ENCODE measurements at places on chromosomes 11 and 22.

- DNase-seq, result no peak
Observed at GRCh38 chr11:120571476-120571875, 59.9 kb downstream of the GRIK4 start.

DNA sequence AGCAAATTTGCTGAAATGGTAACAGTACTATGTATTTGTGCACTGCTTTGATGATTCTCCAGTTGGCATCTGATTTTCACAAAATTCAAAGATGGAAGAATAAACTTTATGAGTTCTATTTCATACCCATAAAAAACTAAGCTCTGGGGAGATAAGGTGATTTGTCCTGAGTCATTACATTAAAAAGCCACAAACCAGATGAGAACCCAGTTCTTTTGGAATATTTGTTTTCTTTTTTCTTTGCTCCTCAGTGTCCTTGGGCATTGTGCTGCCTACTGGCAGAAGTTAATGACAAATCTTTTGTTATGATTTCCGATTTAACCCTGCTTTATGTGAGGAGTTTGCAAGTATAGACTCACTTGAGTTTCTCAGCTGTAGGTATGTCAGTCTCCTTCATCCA is 45.4 kb upstream of the AMOTL1 start:
- no peak for DNase-seq

- DNase-seq, result no peak
Observed at GRCh38 chr11:57392763-57393105, 2.3 kb upstream of the PRG2 start.

DNA sequence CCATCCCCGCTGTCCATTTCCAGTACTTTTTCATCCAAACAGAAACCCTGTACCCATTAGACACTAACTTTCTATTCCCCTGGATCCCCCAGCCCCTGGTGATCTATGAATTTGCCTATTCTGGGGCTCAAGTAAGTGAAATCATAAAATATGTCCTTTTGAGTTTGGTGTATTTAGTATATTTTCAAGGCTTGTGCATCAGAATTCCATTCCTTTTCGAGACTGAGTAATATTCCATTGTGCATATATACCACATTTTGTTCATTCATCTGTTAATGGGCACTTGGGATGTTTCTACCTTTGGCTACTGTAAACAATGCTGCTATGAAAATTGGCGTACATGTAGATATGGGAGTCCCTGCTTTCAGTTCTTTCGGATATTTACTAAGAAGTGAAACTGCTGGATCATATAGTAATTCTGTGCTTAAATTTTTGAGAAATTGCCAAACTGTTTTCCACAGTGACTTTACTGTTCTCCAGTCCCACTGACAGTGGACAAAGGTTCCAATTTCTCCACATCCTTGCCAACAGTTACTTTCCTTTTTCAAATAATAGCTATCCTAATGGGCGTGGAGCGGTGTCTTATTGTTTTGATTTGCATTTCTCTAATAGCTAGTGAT is 16.1 kb downstream of the APLP2 start:
- no peak for DNase-seq

DNA sequence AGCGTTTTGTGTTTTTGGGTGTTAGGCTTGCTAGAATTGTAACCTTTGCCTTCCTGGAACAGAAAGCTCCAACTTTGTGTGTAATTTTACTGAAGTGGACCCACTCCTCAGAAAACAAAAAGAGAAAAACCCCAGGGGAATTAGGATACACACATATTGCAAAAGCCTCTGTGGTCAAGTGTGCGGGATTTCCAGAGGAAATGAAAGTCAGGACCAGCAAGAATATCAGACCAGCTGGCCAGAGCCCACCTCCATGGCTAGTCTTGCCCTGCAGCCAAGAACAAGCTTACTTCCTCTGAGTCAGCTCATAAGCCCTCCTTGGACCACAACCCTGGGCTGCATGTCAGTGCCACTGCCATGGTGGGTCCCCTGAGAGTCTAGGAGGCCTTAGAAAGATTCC is 37.0 kb upstream of the FTH1 start:
- no peak for DNase-seq

GRCh38 chr11:114377612-114378267 is 22.6 kb downstream of the C11orf71 start:
- peak; percentile 17 for DNase-seq

DNA sequence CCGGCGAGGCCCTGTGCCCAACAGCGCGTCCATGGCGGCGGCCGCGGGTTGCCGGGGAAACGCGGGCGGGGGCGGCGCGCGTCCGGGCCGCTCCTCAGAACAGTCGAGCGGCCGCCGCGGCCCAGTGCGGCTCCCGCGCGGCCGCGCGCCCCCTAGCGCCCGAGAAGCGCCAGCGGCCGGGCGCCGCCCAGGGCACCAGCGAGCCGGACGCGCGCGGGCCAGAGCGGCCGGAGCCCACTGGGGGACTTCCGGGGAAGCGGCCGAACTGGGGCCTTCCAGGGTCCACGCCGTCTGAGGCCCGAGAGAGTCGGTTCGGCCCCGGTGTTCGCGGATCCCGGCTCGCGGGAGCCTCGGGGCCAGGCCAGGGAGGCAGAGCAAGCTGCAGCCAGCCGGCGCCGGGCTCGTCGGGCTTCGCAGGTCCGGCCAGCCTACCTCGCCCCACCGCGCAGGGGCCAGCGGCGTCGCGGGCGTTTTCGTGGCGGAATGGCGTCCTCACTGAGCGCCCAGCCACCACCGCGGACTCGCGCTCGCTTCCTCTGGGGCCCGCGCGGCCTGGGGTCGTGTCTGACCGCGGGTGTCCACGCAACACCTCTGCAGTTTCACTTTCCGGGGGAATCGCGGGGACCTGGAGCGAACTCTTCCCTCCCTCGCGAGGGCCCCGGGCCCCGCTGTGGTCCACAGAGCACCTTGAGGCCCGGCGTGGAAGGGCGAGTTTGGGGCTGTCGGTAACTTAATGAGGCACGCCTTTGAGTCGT is at the start of gene DENND6B:
Gene DENND6B, minus strand, starts transcription at position 57 of the 755 bp plus-strand sequence. Its CDS starts 24 bp downstream, at position 33.
- DNase-seq, result peak; percentile 92
